Activated T-cell treated with anti-CD3 and anti-CD28 coated beads, Interleukin-2, amount 50 U/mL, for 72 hours (primary cell): ENCODE measurements at places on chromosomes 2 and 18. TPM values are rescaled to one million over a fixed set of nuclear protein-coding genes. Genes with fewer than 3 reads are reported as not detected.

IL1A gene
- 6.6 TPM for total RNA-seq

TNFAIP6 gene
- total RNA-seq: not detected

STK17B gene
- total RNA-seq: 279 TPM

POTEC gene
- not detected for total RNA-seq

DTNA gene
- total RNA-seq: 0.84 TPM

IL36G gene
- total RNA-seq: not detected

DNA sequence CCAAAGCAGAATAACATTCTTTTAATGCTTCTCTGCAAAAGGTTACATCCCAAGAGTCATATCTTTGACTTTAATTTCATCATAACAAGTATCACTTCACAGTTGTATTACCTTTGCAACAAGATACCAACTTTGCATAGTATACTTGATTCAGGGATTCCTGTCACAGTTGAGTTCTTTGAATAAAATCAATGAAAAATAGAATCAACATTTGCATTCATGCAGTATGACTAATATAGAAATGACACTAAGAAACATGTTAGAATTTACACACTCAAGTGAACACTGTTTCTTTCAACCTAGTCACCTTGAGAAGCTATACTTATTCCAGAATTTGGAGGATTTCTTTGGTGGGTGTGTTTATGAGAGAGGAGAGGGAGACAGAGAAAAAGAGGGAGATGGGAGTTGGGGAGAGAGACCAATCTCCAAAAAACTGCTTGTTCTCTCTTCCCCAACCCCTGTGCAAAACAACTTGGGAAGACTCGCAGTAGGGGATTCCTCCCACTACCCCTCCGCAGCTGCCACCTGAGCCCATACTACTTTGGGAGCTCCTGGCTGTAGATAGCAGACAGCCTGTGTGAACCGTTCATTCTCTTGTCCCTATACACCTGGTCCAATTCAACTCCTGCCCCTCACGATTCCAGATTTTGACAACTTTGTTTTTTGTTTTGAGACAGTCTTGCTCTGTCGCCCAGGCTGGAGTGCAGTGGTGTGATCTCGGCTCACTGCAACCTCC lies 57.7 kb downstream of the PELI1 start:
- DNase-seq: no peak
- no peak overlapping the region for H3K4me3 ChIP-seq
- H3K27me3 ChIP-seq: no peaks in the 10 kb centered on the region

GRCh38 chr2:211751848-211752247 lies 786.8 kb downstream of the ERBB4 start:
- H3K4me3 ChIP-seq: no peak overlapping the region
- no peak overlapping the region for H3K27ac ChIP-seq

- H3K27me3 ChIP-seq: peaks cover 9% of the 10 kb centered on the region
- H3K27ac ChIP-seq: no peak overlapping the region
- no peaks in the 10 kb centered on the region for H3K4me1 ChIP-seq
- no peak for DNase-seq
- no peaks in the 10 kb centered on the region for H3K36me3 ChIP-seq
- H3K4me3 ChIP-seq: no peak overlapping the region
These were observed 63.5 kb upstream of the IGFBP2 start for GRCh38 chr2:216569765-216570164.

GRCh38 chr2:215982465-215982875 lies 30.9 kb downstream of the MREG start:
- no peaks in the 10 kb centered on the region for H3K27me3 ChIP-seq
- H3K4me3 ChIP-seq: no peak overlapping the region
- DNase-seq: peak; percentile 53
- H3K4me1 ChIP-seq: peaks cover 40% of the 10 kb centered on the region
- peak overlapping the region; percentile 54 for H3K27ac ChIP-seq

GRCh38 chr2:160365716-160366367 lies 127.8 kb downstream of the RBMS1 start:
- DNase-seq: no peak
- peaks cover 9% of the 10 kb centered on the region for H3K36me3 ChIP-seq
- no peaks in the 10 kb centered on the region for H3K27me3 ChIP-seq
- no peak overlapping the region for H3K27ac ChIP-seq
- H3K4me3 ChIP-seq: no peak overlapping the region
- peaks cover 59% of the 10 kb centered on the region for H3K4me1 ChIP-seq

GRCh38 chr2:148546270-148546669 lies 98.3 kb upstream of the EPC2 start:
- H3K36me3 ChIP-seq: peaks cover 3% of the 10 kb centered on the region
- H3K4me1 ChIP-seq: peaks cover 52% of the 10 kb centered on the region
- H3K4me3 ChIP-seq: peak overlapping the region; percentile 13
- H3K27ac ChIP-seq: peak overlapping the region; percentile 92
- no peaks in the 10 kb centered on the region for H3K27me3 ChIP-seq
- DNase-seq: no peak

DNA sequence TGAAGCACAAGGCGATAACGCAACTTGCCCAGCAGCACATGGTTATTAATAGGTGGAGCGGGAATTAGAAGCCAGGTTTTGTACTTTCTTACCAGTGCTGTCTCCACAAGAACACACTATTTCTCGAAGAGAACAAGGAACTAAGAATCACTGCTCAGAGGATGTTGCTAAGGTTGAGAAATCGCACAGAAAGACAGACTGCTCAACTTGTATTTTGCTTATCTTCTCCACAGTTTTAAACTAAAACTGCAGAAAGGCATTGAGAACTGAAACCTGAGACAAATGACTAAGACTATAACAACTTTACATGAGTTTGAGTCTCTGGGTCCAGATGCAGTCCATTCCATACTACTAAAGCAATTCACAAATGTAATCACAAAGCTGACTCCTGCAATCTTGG lies 6.2 kb downstream of the PRKD3 start:
- peaks cover 3% of the 10 kb centered on the region for H3K36me3 ChIP-seq
- no peak for DNase-seq
- no peak overlapping the region for H3K27ac ChIP-seq
- peaks cover 72% of the 10 kb centered on the region for H3K4me1 ChIP-seq
- H3K27me3 ChIP-seq: peaks cover 6% of the 10 kb centered on the region

DNA sequence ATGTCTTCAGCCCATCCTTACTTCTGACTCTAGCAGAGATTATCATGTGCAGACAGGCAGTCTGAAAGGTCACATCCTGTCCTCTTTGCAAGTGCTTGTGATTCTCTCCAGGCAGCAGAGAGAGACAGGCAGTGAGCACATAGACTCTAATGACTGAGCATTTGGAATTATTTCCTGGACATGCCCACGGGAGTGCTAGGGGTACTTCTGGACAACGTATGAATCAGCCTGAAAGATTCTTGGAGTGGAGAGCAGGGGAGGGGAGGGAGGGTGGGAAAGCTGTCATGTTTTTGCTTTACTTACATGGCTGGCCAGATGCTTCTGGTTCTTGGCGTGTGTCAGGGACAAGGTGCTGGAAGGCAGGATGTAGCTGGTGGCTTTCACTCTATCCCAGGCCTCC lies 150.6 kb downstream of the RIF1 start:
- H3K27ac ChIP-seq: no peak overlapping the region
- no peak overlapping the region for H3K4me3 ChIP-seq
- DNase-seq: no peak
- peaks cover 5% of the 10 kb centered on the region for H3K36me3 ChIP-seq
- peaks cover 9% of the 10 kb centered on the region for H3K4me1 ChIP-seq
- no peaks in the 10 kb centered on the region for H3K27me3 ChIP-seq

DNA sequence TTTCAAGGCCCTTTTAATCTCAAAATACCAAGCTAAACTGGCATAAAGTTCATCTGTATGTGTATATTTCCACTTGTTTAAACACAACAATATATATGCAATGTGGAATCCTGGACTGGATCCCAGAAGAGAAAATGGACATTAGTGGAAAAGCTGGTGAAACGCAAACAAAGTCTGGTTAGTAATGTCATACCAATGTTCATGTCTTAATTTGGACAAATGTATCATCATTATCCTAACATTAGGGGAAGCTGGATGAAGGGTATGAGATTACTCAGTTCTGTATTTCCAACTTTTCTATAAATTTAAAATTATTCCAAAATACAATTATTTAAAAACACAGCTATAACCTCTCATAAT lies 3.8 kb downstream of the SP3 start:
- peak overlapping the region; percentile 89 for H3K4me3 ChIP-seq
- H3K27me3 ChIP-seq: no peaks in the 10 kb centered on the region
- DNase-seq: no peak
- H3K36me3 ChIP-seq: peaks cover 9% of the 10 kb centered on the region
- H3K4me1 ChIP-seq: peaks cover 70% of the 10 kb centered on the region
- H3K27ac ChIP-seq: peak overlapping the region; percentile 83

DNA sequence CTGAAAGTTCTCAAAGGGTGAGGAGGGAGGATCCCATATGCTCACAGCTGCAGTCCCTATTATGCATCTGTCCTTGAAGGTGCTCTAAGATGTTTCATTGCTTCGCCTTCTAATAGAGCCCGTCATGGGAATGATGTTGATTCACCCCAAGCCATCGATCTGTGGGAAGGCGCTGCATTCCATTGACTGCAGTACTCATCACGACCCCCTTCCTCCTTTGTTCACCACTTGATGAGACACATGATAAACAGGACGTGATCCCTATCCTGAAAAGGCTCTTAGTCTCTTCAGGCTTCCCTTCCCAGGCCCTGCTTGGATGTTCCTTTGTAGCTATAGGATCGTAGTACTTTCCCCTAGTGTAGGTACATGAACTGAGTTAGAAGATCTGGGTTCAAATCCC lies 181.8 kb downstream of the AGPS start:
- no peaks in the 10 kb centered on the region for H3K27me3 ChIP-seq
- no peaks in the 10 kb centered on the region for H3K4me1 ChIP-seq
- no peak overlapping the region for H3K4me3 ChIP-seq

GRCh38 chr2:239225871-239226561 lies 174.8 kb downstream of the HDAC4 start:
- no peak for DNase-seq
- no peaks in the 10 kb centered on the region for H3K36me3 ChIP-seq

- no peak overlapping the region for H3K27ac ChIP-seq
- peaks cover 24% of the 10 kb centered on the region for H3K36me3 ChIP-seq
- no peak for DNase-seq
- H3K4me1 ChIP-seq: no peaks in the 10 kb centered on the region
- H3K4me3 ChIP-seq: no peak overlapping the region
- H3K27me3 ChIP-seq: no peaks in the 10 kb centered on the region
These were observed 87.9 kb downstream of the STRN start for GRCh38 chr2:36878429-36878828.

DNA sequence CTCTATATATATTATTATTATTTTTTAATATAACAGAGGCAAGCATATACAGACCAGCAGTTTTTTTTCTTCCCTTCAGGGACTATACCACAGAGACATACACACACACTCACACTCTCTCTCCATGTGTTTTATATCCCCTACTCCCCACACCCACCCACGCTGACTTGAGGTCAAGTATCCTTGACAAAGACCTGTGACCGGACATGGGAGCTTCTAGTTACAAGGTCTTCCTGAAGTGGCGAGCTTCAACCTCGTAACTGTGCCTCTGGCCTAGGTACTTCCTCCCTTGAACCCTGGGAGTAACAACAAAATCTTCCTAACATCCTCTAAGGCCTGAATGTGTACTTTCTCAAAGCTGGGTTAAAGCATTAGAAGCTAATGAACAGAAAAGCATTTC lies 52.5 kb downstream of the POLR1A start:
- DNase-seq: no peak
- no peak overlapping the region for H3K27ac ChIP-seq
- H3K4me1 ChIP-seq: no peaks in the 10 kb centered on the region
- H3K36me3 ChIP-seq: peaks cover 10% of the 10 kb centered on the region
- no peak overlapping the region for H3K4me3 ChIP-seq

DNA sequence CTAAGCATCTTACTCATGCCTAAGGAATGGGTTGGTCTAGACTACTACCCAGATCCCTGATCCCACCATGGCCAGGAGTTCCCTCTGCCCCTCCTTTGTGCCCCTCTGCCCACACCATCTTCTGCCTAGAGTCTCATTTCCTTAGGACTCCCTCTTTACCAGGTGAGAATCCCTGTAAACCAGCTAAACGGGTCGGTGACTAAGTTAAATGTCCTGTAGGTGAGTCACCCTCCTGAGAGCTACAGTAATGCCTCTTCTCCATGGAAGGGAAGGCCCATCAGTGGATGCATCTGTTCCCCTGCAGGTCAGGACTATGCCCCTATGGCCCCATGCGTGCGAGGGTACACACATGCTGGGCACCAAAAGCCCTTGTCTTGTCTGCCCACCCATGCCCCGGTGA lies 25.4 kb downstream of the PTGR3 start:
- H3K4me3 ChIP-seq: no peak overlapping the region
- DNase-seq: no peak
- H3K4me1 ChIP-seq: no peaks in the 10 kb centered on the region
- H3K27me3 ChIP-seq: peaks cover 12% of the 10 kb centered on the region
- H3K36me3 ChIP-seq: peaks cover 7% of the 10 kb centered on the region

- H3K27me3 ChIP-seq: peaks cover 8% of the 10 kb centered on the region
- H3K4me3 ChIP-seq: no peak overlapping the region
- no peaks in the 10 kb centered on the region for H3K4me1 ChIP-seq
- no peaks in the 10 kb centered on the region for H3K36me3 ChIP-seq
- DNase-seq: no peak
These were observed 444.2 kb downstream of the LRATD1 start for GRCh38 chr2:15076668-15077067.

- DNase-seq: no peak
- H3K36me3 ChIP-seq: no peaks in the 10 kb centered on the region
- no peaks in the 10 kb centered on the region for H3K4me1 ChIP-seq
- no peak overlapping the region for H3K4me3 ChIP-seq
These were observed 493.8 kb downstream of the FBXO15 start for GRCh38 chr18:73653827-73654226.

DNA sequence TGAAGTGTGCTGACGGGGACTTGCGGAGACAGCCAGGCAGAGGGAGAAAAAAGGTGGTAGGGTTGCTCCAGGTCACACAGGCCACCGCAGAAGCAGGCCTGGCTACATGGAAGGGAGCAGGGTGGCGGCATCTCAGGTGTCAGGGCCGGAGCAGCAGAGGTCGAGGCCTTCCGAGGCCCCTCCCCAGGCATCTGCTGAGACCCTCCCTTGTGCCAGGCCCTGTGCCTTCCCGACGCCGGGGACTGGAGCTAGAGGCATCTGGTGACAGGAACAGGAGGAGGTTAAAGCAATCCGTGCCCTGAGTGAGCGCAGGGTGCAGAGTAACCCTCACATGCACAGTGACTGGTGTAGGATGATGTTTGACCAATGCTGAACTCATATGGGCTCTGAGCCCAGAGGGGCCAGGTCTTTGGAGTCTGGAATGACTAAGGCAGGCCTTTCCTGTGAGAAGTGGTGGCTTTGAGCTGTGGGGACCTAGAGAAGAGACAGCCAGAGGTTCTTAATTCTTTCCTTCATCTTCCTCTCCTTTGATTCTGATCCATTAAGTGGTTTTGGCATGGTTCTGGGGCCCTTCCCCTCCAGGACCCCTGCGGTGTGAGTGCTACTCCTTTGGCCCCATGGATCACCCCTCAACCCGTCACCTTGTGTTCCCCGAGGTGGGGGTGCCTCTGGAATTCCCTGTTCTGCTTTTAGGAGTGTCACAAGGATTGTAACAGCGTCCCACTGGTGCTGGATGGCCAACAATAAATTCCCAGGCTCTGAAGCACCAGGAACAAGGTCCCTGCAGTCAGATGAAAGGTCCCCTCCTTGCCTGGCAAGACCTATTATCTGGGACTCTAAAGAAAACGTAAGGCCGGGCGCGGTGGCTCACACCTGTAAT lies 72.1 kb downstream of the KLHL29 start:
- peaks cover 13% of the 10 kb centered on the region for H3K27me3 ChIP-seq
- peaks cover 30% of the 10 kb centered on the region for H3K4me1 ChIP-seq
- no peak for DNase-seq
- H3K36me3 ChIP-seq: no peaks in the 10 kb centered on the region

- peak overlapping the region; percentile 22 for H3K4me3 ChIP-seq
- peak; percentile 41 for DNase-seq
- no peaks in the 10 kb centered on the region for H3K36me3 ChIP-seq
- no peaks in the 10 kb centered on the region for H3K27me3 ChIP-seq
- peaks cover 15% of the 10 kb centered on the region for H3K4me1 ChIP-seq
- H3K27ac ChIP-seq: no peak overlapping the region
These were observed 9.3 kb upstream of the THADA start for GRCh38 chr2:43605079-43605655.
